ENCODE measurements at places on chromosomes 5 and 9.

DNA sequence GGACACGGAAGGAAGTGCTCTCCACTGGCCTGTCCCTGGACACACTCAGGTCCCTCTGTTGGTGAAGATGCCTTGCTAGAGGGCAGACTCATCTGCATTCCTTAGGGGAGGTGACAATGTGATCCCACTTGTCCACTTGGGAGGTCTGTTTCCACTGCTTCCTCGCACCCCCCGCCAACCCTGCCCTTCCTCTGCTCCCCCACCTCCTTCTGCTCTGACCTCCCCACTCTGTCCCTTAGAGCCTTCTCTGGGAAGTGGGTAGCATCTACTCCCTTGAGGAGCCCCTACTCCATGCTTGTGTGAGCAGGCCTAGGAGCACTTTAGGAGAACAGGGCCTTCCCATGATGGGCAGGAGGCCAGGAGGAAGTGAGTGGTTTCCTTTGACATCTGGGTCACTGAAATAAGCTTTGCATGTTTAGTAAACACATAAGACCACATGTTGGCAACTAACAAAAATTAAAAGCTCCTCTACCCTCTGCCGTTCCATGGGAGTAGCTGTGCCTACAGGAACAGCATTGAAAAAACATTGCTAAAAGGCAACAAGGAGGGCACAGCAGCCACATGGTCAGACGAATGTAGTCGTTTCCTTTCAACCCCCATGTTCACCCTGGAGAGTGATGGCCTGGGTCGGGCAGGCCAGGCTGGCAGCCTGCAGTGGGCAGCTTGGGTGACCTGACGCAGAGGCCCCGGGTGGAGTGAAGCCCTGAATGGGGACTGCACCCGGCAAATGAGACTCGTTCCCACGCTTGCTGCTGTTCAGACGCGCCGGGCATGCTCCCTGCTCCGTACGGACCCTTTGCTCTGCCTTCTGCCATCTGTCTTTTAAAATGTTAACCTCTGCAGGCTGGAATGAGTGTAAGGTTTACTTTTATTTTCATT lies 634.0 kb downstream of the IRX1 start:
- no peak for DNase-seq

GRCh38 chr5:131112424-131112823 lies 52.6 kb downstream of the HINT1 start:
- DNase-seq = no peak

- DNase-seq = no peak
These were observed 190.1 kb downstream of the PARP8 start for GRCh38 chr5:50856401-50857119.

GRCh38 chr9:7154003-7154619 lies 396.3 kb downstream of the KDM4C start:
- DNase-seq = no peak

DNA sequence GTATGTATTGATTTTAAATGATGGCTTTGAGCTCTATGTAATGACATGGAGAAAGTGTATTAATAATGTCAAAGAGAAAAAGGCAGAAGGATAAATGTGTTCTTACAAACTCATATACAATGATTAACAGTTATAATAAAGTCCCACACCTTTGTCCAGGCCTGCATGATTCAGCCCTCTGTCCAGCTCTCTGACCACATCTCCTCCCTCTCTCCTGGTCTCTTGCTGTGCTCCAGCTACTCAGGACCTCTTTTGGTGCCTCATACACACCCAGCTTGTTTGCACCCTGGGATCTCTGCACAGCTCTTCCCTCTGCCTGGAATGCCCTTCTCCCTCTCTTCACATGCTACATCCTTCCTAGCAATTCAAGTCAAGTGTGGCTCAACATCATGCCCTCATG lies 37.5 kb upstream of the DMRT1 start:
- no peak for DNase-seq

GRCh38 chr9:83154821-83155220 lies 91.9 kb upstream of the RASEF start:
- DNase-seq = no peak

GRCh38 chr9:4748612-4749011 lies 7.6 kb upstream of the AK3 start:
- DNase-seq = no peak

GRCh38 chr9:20208226-20208625 lies 414.1 kb downstream of the MLLT3 start:
- no peak for DNase-seq

GRCh38 chr5:158874343-158874742 lies 225.4 kb downstream of the EBF1 start:
- DNase-seq = no peak

GRCh38 chr5:180785794-180786221 lies 16.8 kb downstream of the MGAT1 start:
- peak; percentile 75 for DNase-seq

DNA sequence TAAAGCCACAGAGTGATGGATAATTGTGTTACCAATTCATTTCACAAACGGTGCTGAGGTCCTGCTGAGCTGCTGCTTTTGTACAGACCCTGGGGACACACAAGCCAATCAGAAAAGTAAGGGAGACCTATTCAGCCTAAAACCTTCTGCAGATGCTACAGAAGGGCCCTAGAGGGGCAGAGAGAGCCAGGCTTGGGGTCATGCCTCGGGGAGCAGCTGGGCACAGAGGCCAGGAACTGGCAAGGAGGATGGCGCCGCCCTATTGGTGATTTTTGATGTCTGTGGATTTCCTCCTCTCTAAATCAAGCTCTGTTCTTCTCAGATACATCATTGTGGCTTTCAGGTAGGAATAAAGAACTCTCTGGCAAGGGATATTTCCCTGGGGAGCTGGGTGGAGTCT lies 181.9 kb downstream of the ZNF462 start:
- DNase-seq = no peak

Data from kidney capillary endothelial cell (primary cell).